ENCODE measurements at places on chromosomes 5 and 9. TPM values are rescaled to one million over a fixed set of nuclear protein-coding genes. Genes with fewer than 3 reads are reported as not detected.

Gene TLX3
- not detected for total RNA-seq

Gene ADAMTSL1
- total RNA-seq = 2.0 TPM

Gene STPG3
- total RNA-seq = not detected

Gene MSMP
- total RNA-seq = not detected

DNA sequence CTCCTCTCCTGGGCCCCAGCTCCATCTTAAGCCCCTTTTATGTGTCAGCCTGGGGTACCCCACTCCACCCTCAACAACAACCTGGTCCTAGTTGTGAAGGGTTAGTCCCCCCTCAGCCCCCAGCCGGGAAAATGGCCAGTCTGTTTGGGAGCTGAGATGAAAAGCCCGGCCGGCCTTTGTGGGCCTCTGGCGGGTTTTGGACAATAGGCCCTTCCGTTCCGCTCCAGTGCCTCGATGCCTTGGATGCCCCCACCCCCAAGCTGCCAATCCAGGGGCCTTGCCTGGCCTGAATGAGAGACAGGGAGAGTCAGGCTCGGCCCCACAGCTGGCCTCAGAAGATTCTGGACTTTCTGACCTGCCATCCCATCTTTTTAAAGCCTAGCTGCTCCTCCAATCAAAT, 9.2 kb downstream of the CNTFR start:
- no peaks in the 10 kb centered on the region for H3K27me3 ChIP-seq
- no peak overlapping the region for H3K27ac ChIP-seq
- H3K36me3 ChIP-seq = no peaks in the 10 kb centered on the region

DNA sequence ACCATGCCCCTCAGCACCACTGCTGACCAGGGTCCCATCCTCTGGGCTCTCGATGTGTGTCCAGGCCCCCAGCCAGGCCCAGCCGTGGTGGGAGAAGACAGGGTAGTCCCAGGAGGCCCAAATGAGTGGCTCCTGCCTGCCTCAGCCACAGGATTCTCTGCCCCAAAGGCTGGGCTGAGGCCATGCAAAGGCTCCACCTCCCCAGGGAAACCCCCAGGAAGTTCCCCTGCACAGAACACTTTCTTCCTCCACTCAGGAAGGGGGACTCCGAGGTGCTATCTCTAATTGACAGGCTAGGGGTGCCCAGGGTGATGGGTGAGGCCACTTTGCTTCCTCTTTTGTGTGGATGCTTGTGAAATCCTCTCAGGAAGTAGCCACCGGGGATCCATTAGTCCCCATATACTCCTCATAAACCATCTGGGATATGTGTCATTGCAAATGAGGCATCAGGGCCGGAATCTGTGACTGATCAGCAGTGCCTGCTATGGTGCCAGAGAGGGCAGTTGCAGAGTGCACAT, 23.1 kb upstream of the TDRD7 start:
- H3K4me1 ChIP-seq = no peaks in the 10 kb centered on the region
- H3K36me3 ChIP-seq = no peaks in the 10 kb centered on the region
- DNase-seq = no peak
- H3K4me3 ChIP-seq = no peak overlapping the region
- no peaks in the 10 kb centered on the region for H3K27me3 ChIP-seq

DNA sequence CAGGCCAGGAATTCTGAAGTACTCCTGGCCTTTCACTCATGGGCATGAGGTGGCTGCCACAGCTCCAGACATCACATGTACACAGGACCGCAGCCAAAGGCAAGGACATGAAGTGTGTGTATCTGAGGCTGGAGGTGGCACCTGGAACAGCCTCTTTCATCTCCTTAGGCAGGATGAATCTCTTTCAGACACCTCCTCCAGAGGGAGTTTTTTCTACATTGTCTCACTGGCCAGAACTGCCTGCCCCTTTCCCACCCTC, 142.8 kb downstream of the BARX1 start:
- no peak overlapping the region for H3K27ac ChIP-seq
- H3K4me3 ChIP-seq = no peak overlapping the region
- H3K36me3 ChIP-seq = no peaks in the 10 kb centered on the region
- no peak for DNase-seq

- no peaks in the 10 kb centered on the region for H3K27me3 ChIP-seq
- no peaks in the 10 kb centered on the region for H3K36me3 ChIP-seq
- no peak overlapping the region for H3K4me3 ChIP-seq
These were observed 161.5 kb upstream of the NR4A3 start for GRCh38 chr9:99660191-99660636.

GRCh38 chr5:147616421-147616820, 106.6 kb upstream of the DPYSL3 start:
- no peaks in the 10 kb centered on the region for H3K4me1 ChIP-seq
- no peak for DNase-seq
- no peaks in the 10 kb centered on the region for H3K27me3 ChIP-seq
- no peak overlapping the region for H3K27ac ChIP-seq

DNA sequence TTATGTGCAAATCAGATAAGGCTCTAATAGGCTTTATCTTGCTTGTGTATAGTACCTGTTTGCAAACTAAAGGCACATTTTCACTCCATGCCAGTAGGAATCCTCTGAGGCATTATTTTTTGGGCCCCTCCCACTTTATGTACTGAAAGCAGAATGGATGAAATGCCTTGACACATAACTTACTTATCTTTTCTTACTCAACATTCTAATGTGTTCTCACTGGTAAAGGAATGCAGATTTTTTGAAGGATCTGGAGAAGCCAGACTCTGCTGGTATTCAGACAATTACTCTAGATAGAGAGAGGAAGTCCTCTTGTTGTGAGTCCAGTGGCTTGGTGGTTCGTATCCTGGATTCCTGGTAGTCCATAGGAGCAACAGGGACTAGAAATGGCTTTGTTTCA, 336.7 kb downstream of the CCDC171 start:
- no peak overlapping the region for H3K4me3 ChIP-seq
- no peak overlapping the region for H3K27ac ChIP-seq
- no peaks in the 10 kb centered on the region for H3K4me1 ChIP-seq
- H3K27me3 ChIP-seq = no peaks in the 10 kb centered on the region
